Transverse colon (tissue), 4 donors: ENCODE measurements at places on chromosomes 3 and 15. TPM values are rescaled to one million over a fixed set of nuclear protein-coding genes. Genes with fewer than 3 reads are reported as not detected.

DNA sequence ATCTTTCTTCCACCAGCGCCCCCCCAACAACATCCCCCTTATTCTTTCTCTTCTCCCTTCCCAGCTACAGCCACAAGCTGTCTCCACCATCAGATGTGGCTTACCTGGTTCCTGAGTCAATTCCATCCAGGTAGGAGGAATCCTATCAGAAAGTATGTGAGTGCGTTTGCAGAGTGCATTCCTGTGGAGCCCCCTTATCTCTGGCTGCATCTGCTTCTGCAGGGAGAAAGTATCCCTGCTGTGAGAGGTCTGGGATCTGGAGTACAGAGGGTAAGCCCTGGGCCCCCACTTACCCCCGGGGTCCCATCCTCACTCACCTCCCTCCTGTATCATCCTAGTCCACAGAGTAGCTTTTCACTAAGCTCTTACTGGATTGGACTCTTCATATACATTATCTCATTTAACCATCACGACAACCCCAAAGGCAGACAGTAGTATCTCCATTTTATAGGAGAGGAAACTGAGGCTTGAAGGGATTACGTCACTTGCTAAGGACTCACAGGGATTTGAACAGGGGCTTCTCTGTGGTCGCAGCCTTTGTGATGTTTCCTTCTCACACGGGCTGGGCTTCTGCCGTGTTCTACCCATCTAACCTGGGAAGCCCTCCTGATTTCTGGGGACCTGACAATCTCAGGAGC lies 22.2 kb upstream of the MAGEF1 start:
- DNase-seq: no peak
- H3K27ac ChIP-seq: no peak overlapping the region
- H3K4me1 ChIP-seq: no peaks in the 10 kb centered on the region
- no peaks in the 10 kb centered on the region for H3K36me3 ChIP-seq

- no peaks in the 10 kb centered on the region for H3K27me3 ChIP-seq
- H3K27ac ChIP-seq: no peak overlapping the region
- DNase-seq: no peak
- H3K4me3 ChIP-seq: no peak overlapping the region
- no peaks in the 10 kb centered on the region for H3K4me1 ChIP-seq
These were observed 142.8 kb downstream of the EDEM1 start for GRCh38 chr3:5330152-5330810.

The CDHR4 gene
- not detected for total RNA-seq

- DNase-seq: no peak
- no peaks in the 10 kb centered on the region for H3K27me3 ChIP-seq
- H3K4me1 ChIP-seq: no peaks in the 10 kb centered on the region
- no peak overlapping the region for H3K4me3 ChIP-seq
- H3K27ac ChIP-seq: no peak overlapping the region
These were observed 18.0 kb downstream of the TMEM44 start for GRCh38 chr3:194615226-194615625.

The LDHAL6B gene
- not detected for total RNA-seq

- DNase-seq: no peak
- H3K4me3 ChIP-seq: no peak overlapping the region
- H3K4me1 ChIP-seq: no peaks in the 10 kb centered on the region
- H3K27ac ChIP-seq: no peak overlapping the region
- H3K27me3 ChIP-seq: no peaks in the 10 kb centered on the region
These were observed 142.4 kb downstream of the EPHB1 start for GRCh38 chr3:134937256-134938028.

DNA sequence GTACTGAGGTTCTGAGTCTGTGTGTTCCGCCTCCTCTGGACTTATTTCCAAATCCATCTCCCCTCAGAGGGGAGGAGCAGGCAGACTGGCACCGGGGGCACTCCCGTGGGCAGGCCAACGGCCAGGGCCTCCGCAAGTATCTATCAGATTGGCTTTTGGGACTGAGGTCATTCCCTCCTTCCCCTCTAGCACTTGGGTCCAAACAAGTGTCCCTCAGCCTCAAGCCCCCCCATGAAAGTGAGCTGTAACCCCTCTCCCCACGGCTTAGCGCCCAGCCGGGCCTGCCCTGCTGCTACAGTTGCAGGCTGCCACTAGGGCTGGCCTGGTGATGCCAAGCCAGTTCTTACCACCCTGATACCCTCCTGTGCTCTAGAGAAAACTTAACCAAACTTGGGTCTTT lies 17.4 kb downstream of the ITGA11 start:
- no peak for DNase-seq
- H3K36me3 ChIP-seq: no peaks in the 10 kb centered on the region
- no peak overlapping the region for H3K4me3 ChIP-seq
- H3K27me3 ChIP-seq: no peaks in the 10 kb centered on the region
- peaks cover 18% of the 10 kb centered on the region for H3K4me1 ChIP-seq

DNA sequence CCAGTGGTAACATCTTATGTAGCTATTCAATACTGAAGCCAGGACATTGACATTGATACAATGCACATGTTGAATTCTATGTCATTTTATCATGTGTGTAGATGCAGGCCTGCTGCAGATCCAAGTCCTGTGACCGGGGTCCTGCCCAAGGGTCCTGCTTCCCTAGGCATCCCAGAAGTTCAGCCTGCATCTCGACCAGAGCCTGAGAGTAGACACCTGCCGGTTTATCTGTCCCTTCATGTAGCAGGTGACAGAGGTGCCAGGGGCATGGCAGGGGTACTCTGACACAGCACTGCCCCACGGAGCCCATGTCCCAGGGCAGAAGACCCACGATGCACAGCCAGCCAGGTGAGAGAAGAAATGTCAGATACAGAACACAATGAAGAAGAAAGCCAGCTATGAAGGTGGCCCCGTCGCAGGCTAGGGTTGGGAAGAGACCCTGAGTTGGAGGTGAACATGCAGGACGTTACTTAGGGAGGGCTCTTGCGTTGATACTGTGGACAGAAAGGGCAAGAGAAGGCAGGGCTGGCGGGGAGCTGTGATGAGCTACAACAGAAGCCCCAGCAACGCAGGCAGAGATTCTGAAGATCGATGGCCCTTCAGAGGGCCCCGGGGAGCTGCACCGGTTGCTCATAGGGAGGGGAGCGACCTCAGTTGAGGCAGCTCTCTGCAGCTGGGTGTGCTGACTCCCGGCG lies 51.0 kb downstream of the TPRA1 start:
- H3K4me1 ChIP-seq: no peaks in the 10 kb centered on the region
- H3K4me3 ChIP-seq: no peak overlapping the region
- H3K27ac ChIP-seq: no peak overlapping the region
- no peaks in the 10 kb centered on the region for H3K36me3 ChIP-seq

DNA sequence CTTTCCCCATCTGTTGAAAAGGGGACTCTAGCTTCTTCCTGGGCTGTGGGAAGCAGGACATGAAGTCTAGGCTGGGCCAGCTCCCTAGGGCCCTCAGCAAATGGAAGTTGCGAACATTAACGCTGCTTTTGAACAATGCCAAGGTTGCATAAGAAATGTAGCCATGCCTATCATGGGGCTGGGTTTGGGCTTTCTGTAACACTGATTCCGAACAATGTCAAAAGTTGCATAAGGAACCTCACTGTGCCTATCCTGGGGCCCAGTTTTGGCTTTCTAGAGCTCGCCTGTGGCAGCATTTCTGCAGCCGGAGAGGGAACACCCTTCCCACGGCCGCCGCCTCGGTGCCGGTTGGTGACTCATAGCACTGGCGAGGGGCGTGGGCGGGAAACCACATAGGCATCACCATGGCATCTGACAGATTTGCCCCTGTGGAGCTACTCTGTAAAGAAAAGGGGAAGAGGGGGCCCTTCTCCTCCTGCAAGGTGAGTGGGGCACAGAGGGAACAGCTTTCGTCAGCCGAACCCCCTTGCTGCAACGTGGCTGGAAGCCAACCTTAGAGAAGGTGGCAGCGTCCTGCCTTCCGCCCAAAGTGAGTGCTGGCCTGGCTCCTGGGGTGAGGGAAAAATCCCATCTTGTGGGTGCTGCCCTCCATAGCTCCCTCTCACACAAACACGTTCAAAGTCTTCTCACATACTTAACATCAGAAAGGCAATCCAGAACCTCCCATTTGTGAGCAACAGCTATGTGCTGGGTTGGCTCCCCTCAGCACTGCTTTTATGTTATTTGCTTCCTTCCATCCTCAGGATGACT lies 46.6 kb upstream of the ATP2B2 start:
- peak; percentile 12 for DNase-seq
- H3K27ac ChIP-seq: no peak overlapping the region
- no peak overlapping the region for H3K4me3 ChIP-seq
- H3K27me3 ChIP-seq: no peaks in the 10 kb centered on the region

DNA sequence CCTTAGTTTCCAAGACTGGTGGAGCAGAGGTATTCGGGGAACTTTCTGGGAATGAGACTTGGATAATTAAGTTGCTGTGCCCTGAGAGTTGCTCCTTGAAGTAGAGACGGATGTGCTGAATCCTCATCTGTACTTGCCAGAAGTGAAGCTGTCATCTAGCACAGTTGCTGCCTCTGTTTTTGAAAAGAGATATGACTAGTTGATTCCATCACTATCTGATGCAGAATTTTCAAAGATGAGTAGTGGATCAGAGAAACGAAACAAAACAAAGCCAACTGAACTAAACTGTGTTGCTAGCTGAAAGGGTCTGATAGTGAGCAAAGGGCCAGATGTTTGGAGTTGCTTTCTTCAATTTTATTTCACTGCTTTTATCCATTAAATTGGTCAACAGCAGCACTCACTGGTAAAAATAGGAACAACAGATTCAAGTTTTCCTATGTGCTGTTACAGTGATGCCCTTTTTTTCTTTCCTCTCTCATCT lies 52.7 kb downstream of the MITF start:
- H3K27ac ChIP-seq: peak overlapping the region; percentile 45
- H3K4me1 ChIP-seq: peaks cover 6% of the 10 kb centered on the region
- no peak for DNase-seq

DNA sequence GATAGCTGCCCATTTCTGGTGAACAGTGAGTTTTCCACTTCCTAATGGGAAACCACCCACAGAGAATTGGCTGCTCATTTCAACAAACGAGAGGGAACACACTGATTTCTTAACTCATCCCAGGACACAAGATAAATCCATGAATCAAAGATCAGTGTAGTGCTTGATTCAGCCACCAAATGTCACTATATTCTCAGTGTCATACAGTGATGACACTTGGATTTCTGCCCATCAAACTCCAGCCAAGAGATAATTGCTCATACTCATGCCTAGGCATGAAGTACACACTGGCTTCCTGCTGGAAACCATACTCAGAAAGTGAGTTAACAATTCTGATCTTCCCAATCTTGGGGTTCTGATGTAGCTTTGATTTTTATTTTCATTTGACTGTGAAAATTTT lies 35.4 kb upstream of the GRM7 start:
- H3K27ac ChIP-seq: no peak overlapping the region
- no peak for DNase-seq
- H3K4me3 ChIP-seq: no peak overlapping the region
- H3K36me3 ChIP-seq: no peaks in the 10 kb centered on the region
- H3K27me3 ChIP-seq: no peaks in the 10 kb centered on the region

The POLQ gene
- 1.1 TPM for total RNA-seq

The CFAP44 gene
- total RNA-seq: 12.3 TPM

The SPG11 gene
- total RNA-seq: 79.7 TPM

GRCh38 chr15:98503970-98504369 lies 144.4 kb upstream of the IGF1R start:
- no peak overlapping the region for H3K4me3 ChIP-seq
- H3K27ac ChIP-seq: no peak overlapping the region
- no peaks in the 10 kb centered on the region for H3K4me1 ChIP-seq
- no peaks in the 10 kb centered on the region for H3K36me3 ChIP-seq
- no peak for DNase-seq

DNA sequence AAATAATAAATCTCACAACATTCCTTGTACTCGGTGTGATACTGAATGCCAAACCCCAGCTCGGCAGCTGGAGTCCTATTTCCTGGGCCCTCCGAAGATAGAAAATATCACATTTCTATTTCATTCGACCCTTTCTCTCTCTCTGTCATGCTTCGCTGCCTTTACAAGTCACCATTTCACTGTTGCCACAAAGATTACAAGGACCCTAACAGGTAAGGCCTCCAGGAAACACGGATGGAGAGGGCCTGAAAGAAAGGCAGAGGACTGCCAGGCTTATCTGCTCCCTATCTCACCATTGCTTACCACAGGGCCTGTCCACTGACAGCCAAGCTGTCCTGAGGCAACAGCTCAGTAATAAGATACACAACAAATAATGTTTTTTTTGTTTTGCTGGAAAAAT lies 376.5 kb downstream of the MECOM start:
- no peaks in the 10 kb centered on the region for H3K36me3 ChIP-seq
- no peaks in the 10 kb centered on the region for H3K27me3 ChIP-seq
- H3K4me1 ChIP-seq: peaks cover 6% of the 10 kb centered on the region
- DNase-seq: no peak

DNA sequence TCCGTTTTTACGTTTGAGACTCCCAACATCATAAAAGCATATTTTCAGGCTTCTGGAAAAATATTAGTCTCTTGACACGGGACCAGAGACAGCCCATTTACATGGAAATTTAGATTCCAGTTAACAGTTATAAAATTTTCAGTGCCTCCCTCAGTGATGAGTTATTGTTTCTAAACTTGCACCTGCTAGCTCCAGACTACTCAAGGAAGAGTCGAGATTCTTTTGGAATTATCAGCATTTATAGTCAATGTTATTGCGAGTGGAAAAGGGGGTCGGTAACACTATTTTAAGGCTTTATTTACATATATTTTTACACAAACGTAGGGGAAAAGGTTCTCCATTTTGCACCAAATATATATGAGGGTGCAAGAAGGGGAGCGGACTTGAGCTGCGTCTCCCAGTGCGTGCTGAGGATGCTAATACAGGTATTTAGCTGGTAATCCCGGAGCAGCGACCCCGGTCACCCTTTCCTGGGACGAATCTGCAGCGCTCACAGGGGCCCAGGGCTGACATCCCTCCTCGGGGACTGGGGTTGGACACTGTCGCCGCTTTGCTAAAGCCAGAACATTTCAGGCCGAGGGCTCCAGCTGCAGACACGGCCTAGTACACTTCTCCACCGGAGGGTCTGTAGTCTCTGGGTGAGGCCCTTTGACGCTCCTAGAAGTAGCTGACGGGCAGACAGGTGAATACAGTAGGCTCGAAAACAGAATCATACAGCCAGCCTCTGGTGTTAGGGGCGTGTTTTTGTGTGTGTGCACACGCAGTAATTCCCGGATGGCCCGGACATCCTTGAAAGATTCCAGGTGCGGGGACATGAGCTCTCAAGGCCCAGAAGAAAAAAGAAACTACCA lies 729 bp upstream of the ZBTB11 start:
- H3K36me3 ChIP-seq: peaks cover 25% of the 10 kb centered on the region
- DNase-seq: no peak
- no peaks in the 10 kb centered on the region for H3K27me3 ChIP-seq
- H3K4me1 ChIP-seq: peaks cover 16% of the 10 kb centered on the region
- H3K27ac ChIP-seq: peak overlapping the region; percentile 99

DNA sequence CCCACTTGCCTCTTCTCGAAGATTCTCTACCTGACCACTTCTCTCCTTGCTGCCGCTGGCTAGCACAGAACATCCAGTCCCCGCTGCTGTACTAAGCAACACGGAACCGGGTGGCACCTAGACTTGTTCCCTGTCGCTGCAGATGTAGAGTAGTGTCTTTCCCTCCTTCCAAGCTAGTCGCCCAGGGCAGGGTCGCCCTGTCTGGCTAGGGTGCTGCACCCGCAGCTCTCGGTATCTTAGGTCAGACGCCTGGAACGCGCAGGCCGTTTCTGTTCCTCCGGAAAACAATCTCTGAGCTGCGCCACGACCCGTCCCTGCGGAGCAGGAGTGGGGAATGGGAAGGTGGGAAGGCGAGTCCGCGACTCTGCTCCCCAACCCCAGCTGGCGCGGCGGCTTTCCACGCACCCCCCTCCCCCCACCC lies 758 bp upstream of the SNX33 start:
- no peaks in the 10 kb centered on the region for H3K27me3 ChIP-seq
- H3K36me3 ChIP-seq: no peaks in the 10 kb centered on the region
- H3K4me3 ChIP-seq: peak overlapping the region; percentile 66
- DNase-seq: peak; percentile 41
- peaks cover 44% of the 10 kb centered on the region for H3K4me1 ChIP-seq
- peak overlapping the region; percentile 96 for H3K27ac ChIP-seq
